T-helper 2 cell (primary cell): ENCODE measurements at places on chromosomes 16 and 17.

DNA sequence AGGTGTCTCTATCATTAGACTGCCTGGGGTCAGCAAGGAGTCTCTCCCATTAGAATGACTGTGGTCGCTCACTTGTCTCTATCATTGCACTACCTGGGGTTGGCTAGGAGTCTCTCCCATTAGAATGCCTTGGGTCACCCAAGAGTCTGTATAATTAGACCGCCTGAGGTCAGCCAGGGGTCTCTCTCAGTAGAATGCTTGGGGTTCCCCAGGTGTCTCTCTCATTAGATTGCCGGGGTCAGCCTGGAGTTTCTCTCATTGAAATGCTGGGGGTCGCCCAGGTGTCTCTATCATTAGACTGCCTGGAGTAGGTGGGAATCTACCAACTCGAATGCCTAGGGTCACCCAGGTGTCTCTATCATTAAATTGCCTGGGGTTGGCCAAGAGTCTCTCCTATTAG is 2231.6 kb downstream of the TP53TG3F start:
- no peak for DNase-seq

DNA sequence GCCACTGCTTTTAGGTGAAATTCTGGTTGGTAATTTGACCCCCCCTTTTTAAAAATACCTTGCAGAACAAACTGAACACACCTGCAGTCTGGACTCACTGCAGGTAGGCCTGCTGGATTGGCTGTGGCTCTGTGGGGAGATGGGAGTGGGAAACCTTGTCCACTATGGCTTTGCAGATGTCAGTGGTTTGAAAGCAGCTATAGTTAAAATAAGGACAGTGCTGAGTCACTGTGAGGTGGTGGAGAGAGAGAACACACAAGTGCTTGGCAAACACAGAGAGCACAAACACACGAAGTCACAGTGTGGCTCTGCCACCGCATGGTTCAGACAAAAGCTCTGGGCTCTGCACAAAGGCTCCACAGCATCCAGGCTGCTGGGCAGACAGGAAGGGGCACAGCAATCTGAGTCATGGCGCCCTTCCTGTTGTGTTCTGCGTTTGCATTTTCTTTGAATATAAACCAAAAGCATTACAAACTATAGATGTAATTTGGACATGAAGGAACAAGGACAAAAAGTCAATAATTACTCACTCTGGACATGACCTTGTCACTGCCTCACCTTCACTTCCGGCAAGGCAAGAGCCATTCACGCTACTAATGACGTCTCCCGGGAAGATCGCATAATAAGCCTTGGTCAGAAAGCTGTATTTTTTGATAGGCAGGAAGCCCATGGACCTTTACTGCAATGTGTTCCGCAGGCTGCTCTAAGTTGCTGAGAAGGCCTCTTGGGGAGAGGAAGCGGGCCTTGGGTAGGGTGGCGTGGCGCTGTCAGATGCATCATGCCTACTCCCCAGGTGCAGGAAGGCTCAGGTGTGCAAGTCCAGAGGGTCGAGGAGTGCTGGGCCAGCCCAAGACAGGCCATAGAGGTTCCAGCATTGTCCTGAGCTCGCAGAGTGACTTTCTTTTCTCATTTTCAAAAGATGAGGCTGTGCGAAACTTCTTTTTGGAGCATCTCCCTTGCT is 60.1 kb upstream of the MED9 start:
- DNase-seq = no peak

GRCh38 chr17:3411070-3411469 is at the start of gene OR3A3:
OR3A3 (plus strand) TSS chr17:3411370.
- DNase-seq = no peak

DNA sequence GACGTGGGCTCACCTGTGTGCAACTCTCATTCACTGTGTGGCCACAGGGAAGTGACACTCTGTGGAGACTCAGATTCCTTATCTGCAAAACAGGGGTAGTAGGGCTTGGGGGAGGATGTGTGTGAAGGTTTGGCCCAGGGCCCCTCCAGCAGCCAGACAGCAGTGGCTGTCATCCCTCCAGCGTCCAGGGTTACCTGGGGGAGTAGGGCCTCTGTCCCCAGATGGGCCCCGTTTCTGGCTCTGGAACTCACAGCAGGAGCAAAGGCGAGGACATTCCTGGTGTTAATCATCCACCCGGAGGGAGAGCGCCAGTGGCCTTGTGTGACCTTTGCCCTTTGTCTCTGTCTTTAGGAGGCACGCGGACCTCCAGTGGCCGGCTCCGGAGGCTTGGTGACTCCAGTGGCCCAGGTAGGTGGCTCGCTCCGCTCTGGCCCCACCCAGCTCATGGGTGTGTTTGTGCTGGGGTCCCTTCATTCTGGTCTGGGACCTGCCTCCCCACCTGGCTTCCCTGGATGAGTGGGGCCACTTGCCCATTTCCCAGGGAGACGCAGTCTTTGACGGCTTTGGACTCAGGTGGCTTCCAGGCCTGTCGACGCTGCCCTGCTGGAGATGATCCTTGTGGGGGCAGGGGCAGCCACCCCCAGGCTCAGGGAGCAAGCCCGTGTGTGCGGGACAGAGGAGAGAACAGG is 166.2 kb downstream of the SEC14L1 start:
- DNase-seq = no peak

- DNase-seq = no peak
These were observed 29.4 kb upstream of the SLC38A8 start for GRCh38 chr16:84072014-84072413.
